ENCODE measurements at places on chromosomes 5 and 9. TPM values are rescaled to one million over a fixed set of nuclear protein-coding genes. Genes with fewer than 3 reads are reported as not detected.

Gene PCDHGB7
- 18.5 TPM for total RNA-seq

Gene CDX1
- 0.36 TPM for total RNA-seq

Gene DCANP1
- not detected for total RNA-seq

Gene TEX48
- total RNA-seq: not detected

GRCh38 chr9:76177931-76178330 lies 216.3 kb downstream of the RFK start:
- H3K4me3 ChIP-seq: no peak overlapping the region
- H3K36me3 ChIP-seq: no peaks in the 10 kb centered on the region
- DNase-seq: no peak
- H3K27ac ChIP-seq: no peak overlapping the region

DNA sequence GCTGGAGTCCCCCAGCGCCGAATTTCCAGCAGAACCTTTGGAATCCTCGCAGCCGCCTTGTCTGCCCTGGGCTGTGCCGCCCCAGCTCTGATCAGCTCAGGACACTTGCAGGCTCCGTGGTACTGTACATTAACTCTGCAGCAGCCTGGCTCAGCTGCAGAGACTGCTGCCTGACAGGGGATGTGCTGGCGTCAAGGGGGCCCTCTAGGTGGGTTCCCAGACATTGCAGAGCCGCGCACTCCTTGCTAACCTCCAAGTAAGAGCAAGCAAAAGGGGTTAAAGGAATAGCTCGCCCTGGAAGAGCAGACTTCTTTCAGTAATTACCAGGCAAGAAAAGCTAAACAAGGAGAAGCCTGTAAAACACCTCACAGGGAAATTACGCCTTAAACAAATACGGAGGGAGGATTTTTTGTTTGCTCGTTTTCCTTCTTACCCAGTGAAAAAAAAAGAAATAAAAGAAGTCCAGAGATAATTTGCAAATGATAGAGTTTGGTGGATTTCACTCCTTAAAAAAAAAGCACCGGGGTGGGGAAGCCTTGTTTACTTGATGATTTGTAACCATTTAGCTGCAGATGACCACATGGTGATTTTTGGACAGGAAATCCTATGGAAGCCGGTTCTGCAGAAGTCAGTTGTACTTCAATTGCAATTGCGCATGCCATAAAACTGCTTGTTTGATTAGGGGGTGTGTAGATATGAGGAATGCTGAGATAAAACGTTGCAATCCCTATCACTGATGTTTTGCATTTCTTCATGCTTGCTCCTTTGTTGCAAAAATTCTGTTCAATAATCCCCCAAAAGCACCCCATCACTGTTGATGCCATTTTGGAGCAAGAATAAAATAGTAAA lies 305.8 kb downstream of the PDE4D start:
- H3K4me1 ChIP-seq: no peaks in the 10 kb centered on the region
- H3K27me3 ChIP-seq: peaks cover 10% of the 10 kb centered on the region
- no peaks in the 10 kb centered on the region for H3K36me3 ChIP-seq

DNA sequence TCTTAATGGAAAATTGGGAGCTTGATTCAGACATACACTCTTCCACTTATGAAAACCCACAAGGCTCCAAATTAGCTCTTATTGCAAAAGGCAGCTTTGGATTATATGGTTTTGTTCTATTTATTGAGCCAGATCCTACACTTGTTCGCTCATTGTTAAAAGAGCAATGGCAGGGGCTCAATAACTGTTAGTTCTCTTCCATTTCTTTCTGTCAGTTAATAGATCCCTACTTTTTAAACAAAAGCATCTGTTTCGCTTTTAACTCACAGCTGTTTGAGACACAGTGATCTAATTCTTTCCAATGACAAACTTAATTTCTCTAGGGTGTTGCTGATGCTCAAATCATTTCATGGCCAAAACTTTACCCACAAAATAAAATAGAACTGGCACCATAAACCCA lies 11.7 kb downstream of the C5 start:
- no peaks in the 10 kb centered on the region for H3K4me1 ChIP-seq
- no peaks in the 10 kb centered on the region for H3K36me3 ChIP-seq
- H3K27me3 ChIP-seq: no peaks in the 10 kb centered on the region
- DNase-seq: no peak
- H3K27ac ChIP-seq: no peak overlapping the region
- H3K4me3 ChIP-seq: no peak overlapping the region

GRCh38 chr5:86837610-86838009 lies 219.9 kb downstream of the COX7C start:
- no peak for DNase-seq
- H3K27ac ChIP-seq: no peak overlapping the region
- H3K4me1 ChIP-seq: no peaks in the 10 kb centered on the region
- H3K4me3 ChIP-seq: no peak overlapping the region

DNA sequence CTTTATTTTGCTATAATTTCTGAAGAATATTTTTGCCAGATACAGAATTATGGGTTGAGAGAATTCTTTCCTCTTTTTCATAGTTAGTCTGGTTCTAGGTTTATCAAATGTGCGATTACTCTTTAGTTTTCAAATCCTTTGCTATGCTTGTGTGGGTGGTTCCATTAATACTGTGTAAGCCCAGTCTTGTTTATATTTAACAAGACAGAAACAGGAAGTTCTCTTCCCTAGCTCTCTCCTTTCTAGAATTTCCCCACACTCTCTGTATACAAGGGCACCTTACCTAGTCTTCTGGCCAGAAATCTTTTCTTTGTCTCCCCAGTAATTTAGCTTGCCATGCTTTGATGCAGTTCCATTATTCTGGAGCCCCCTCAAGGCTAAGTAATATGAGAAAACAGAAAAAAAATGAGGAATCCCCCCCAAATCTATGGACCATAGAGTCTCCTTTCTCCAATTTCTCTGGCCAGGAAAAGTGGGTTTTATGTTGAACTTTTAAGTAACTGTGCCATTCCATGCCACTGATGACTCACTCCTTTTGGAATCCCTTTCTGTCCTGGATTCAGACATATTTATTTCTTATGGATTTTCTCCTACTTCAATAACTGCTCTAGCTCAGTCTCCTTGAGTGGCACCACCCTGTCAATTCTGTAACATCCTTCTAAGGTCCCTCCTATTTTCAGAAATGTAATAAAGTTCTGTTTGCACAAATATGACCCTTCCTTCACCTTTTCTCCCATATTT lies 1714.1 kb downstream of the EFNA5 start:
- no peak overlapping the region for H3K27ac ChIP-seq
- no peaks in the 10 kb centered on the region for H3K4me1 ChIP-seq
- H3K27me3 ChIP-seq: no peaks in the 10 kb centered on the region
- DNase-seq: no peak
- H3K4me3 ChIP-seq: no peak overlapping the region
- H3K36me3 ChIP-seq: no peaks in the 10 kb centered on the region

- DNase-seq: peak; percentile 76
- H3K27me3 ChIP-seq: no peaks in the 10 kb centered on the region
- H3K4me1 ChIP-seq: no peaks in the 10 kb centered on the region
- H3K36me3 ChIP-seq: no peaks in the 10 kb centered on the region
- no peak within 1 kb of the TSS for H3K27ac ChIP-seq
- peak within 1 kb of the TSS; percentile 60 for H3K4me3 ChIP-seq
These were observed at the start of gene PCDHAC2 for GRCh38 chr5:140966293-140967225. Gene PCDHAC2, plus strand, starts transcription at chr5:140966476. Its CDS starts 291 bp downstream, at chr5:140966767.

DNA sequence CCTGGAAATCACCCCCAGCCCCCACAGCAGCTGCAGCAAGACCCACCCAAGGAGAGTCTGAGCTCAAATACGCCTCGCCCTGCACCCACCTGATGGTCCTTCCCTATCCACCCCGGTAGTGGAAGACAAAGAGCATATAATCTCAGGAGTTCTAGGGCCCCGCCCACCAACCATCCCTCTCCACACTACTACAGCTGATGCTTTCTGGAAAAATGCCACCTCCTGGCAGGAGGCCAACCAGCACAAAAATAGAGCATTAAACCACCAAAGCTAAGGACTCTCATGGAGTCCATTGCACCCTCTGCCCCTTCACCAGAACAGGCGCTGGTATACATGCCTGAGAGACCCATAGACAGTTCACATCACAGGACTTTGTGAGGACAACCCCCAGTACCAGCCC lies 22.5 kb upstream of the NIPSNAP3A start:
- no peak for DNase-seq
- H3K36me3 ChIP-seq: no peaks in the 10 kb centered on the region
- H3K4me3 ChIP-seq: no peak overlapping the region
- H3K27ac ChIP-seq: no peak overlapping the region

- no peak overlapping the region for H3K4me3 ChIP-seq
- no peaks in the 10 kb centered on the region for H3K36me3 ChIP-seq
- no peaks in the 10 kb centered on the region for H3K27me3 ChIP-seq
These were observed 47.5 kb upstream of the PLPP1 start for GRCh38 chr5:55582256-55582655.

Measured in osteoblast (primary cell).